ENCODE measurements at places on chromosomes 1 and 21. TPM values are rescaled to one million over a fixed set of nuclear protein-coding genes. Genes with fewer than 3 reads are reported as not detected.

GRCh38 chr1:195576641-195577040 lies 1031.6 kb downstream of the KCNT2 start:
- DNase-seq = no peak

GRCh38 chr1:67372136-67372535 lies 58.1 kb downstream of the SERBP1 start:
- no peak for DNase-seq

DNA sequence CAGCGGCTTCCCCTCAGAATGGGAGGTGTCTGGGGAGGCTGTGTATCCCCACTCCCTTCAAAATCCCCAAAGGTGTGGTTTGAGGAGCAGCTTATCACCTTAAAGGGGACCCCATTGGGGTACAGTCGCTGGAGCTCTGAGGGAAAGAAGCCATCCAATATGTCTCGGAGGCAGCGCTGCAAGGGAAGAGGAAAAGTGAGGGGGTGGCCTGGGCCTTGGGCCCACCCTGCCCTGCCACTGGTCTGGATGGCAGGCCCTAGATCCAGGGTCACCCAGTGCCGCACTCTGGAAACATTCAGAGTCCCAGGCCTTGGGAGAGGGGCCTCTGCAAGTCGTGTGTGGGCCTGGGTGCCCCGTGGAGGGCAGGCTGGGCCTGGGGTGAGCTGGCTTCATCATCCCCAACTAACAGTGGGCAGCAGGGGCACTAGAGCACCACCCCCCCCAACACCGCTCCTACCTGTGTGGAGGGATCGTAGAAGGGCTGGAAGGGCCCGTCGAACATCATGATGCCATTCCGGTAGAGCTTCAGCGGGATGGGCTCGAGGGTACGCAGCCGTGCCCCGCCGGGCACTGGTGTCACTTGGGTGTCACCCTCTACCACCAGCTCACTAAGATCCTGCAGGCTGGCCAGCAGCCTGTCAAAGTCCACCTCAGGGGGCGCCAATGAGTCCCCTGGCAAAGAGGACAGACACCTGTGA lies 5.6 kb downstream of the SH3BGRL3 start:
- peak; percentile 68 for DNase-seq

- DNase-seq = peak; percentile 90
These were observed 425.7 kb upstream of the USP24 start for GRCh38 chr1:55640708-55641473.

DNA sequence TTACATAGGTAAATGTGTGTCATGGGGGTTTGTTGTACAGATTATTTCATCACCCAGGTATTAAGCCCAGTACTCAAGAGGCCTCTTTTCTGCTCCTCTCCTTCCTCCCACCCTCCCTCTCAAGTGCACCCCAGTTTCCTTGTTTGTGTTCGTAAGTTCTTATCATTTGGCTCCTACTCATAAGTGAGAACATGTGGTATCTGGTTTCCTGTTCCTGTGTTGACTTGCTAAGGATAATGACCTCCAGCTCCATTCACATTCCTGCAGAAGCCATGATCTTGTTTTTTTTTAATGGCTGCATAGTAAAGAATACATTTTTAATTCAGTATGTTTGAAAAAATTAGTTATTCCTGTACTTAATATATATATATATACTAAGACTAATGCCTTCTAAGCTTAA lies 107.7 kb downstream of the CLDN17 start:
- DNase-seq = no peak

- DNase-seq = no peak
These were observed 31.7 kb downstream of the ERICH3 start for GRCh38 chr1:74641876-74642275.

DNA sequence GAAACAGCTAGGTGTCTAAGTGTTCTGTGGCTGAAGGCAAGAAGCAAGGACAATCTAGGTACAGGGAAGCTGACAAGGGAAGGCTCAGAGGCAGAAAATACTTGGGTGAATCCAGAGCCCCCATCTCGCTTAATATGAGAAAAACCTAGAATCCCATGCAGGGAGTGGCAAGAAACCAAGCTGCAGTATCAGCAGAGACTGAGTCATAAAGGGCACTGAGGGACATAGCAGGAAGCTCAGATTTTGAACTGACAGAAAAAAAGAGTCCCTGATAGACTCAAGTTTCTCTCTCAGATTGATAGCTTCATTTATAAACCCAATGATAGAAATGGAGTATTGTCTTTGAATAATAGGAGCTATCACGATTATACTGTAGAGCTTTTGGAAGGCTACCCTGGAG lies 77.3 kb upstream of the KCNJ15 start:
- no peak for DNase-seq

GRCh38 chr1:201925981-201926645 lies 20.2 kb downstream of the LMOD1 start:
- DNase-seq = no peak

- no peak for DNase-seq
These were observed 4.7 kb downstream of the AUNIP start for GRCh38 chr1:25854554-25854953.

GRCh38 chr1:201466492-201466891 lies 2.5 kb downstream of the PHLDA3 start:
- DNase-seq = peak; percentile 61

DNA sequence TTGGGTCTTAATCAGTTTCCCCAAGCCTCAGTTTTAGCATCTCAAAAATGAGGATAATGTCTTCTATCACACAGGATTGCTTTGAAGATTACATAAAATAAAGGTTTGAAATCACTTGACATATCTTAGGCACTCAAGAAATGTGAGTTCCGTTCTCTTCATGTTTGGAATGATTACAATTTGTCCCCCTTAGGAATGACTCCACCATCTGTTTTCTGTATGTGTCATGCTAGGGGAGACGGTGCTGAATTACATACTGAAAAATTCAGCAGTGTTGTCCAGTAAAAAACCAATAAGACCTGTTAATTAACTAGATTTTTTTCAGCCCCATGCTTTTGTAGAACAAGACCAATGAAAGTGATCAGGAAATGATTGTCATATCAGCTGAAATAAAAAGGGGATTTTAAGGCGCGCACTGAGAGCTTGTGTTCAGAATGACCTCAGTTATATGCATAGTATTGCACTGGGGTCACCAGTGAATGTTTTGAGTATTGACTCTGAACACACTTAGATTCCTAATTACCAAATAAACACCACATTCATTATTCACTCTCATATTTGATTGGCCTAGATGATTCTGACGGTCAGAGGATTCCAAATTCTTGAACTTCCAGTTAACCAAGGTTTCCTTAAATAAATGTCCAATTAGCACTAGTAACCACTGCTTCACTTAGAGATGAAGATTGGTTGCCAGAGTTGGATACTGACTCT lies 114.5 kb upstream of the KCNK2 start:
- no peak for DNase-seq

- DNase-seq = peak; percentile 66
These were observed 31.4 kb upstream of the BCL9 start for GRCh38 chr1:147509786-147510395.

DNA sequence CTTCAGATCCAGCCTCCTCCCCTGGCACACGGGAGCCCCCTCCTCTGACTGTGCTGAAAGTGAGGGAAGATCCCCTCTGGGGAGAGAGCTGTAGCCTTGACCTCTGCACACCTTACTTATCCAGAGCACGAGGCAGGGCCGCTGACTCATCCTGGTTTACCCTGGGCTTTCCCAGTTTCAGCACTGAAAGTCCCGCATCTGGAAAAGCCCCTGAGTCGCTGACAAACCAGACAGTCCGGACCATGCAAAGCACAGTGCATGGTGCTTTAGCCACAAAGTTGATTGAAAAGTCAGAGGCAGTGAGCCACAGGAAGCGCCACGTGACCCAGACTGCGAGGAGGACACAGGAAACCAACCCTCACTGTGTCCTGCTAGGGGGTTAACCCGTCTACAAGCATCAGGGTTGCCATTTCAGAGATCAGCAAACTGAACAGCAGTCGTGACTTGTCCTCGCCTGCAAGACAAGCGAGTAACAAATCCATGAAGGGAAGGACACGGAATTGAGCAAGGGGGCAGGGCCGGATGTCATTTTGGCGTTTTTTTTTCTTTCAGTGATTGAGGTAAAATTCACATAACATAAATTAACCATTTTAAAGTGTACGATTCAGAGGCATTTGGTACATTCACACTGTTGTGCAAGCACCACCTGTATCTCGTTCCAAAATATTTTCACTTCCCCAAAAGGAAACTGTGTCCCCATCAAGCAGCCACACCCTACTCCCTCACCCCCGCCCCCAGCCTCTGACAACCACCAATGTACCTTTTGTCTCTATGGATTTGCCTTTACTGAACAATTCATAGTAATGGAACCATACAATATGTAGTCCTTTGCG lies 19.9 kb upstream of the IFNGR2 start:
- peak; percentile 81 for DNase-seq

- no peak for DNase-seq
These were observed 60.8 kb downstream of the ZNF684 start for GRCh38 chr1:40592107-40592803.

- DNase-seq = no peak
These were observed 26.6 kb downstream of the FAM89A start for GRCh38 chr1:231013391-231014015.

DNA sequence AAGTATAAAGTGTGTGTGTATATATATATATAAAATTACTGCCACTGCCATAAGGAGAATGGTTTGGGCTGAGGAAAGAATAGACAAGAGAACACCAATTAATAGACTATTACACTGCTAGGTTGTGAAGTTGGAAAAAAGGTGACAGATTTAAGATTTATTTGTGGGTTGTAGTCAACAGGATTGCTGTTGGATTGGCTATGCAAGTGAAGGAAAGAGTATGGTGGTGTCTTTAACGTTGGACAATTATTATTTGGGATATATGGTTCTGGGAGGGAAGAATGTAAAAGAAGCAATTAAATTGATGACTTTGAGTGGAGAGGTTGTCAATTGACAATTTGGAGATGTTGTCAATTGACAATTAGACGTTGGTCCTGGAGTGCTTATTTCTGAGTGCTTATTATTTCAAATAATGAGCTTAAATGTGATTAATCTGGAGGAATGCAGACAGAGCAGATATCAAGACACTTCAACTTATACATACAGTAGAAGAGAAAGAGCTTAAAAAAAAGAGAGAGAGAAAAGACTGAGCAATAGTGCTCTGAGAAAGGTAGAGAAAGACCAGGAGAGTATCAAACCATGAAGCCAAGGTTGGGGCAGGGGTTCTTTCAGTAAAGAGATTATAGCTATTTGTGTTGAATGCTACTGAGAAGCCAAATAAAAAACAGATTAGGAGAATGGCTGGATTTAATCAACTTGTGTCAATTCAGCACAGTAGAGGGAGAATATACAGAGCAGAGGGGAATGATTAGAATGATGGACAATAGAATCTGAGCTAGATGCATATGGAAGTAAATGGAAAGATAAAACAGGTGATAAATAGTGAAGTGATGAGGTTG lies 9.7 kb downstream of the PTGS2 start:
- no peak for DNase-seq

Gene KRTAP19-3
- total RNA-seq = not detected

Gene GPR52
- total RNA-seq = 3.6 TPM

Gene NDC1
- 5.9 TPM for total RNA-seq

Gene RGS1
- 2.6 TPM for total RNA-seq

Gene C8A
- not detected for total RNA-seq

Gene ST6GALNAC5
- total RNA-seq = 0.39 TPM

Gene FAM72C
- total RNA-seq = not detected

Gene NEGR1
- 26.1 TPM for total RNA-seq

Gene ADAM30
- total RNA-seq = not detected

Gene GNAT2
- not detected for total RNA-seq

Data from right cardiac atrium (tissue), 5 donors.